ENCODE measurements at places on chromosomes 12 and 14. TPM values are rescaled to one million over a fixed set of nuclear protein-coding genes. Genes with fewer than 3 reads are reported as not detected.

GRCh38 chr14:25464772-25465171, 414.8 kb upstream of the STXBP6 start:
- DNase-seq: no peak

TDRD9 gene
- total RNA-seq: 3.3 TPM

DNA sequence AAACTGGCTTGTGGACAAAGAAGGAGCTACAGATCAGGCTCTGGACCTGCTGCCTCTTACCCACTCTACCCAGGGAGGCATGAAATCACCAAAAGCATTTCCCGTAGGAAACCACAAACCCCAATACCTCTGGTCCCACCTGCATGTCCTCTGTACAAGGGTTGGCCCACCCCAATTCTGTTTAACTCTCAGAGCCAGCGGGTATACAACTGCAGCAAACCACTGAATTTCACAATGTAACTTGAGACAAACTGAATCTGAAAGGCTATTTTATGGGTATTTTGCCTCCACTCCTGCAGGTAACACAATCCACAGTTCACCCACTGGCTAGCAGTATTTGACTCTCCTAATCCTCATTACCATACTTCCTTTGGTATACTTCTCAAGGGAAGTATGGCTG, 16.5 kb downstream of the SIX1 start:
- no peak for DNase-seq

HOXC13 gene
- not detected for total RNA-seq
